ENCODE measurements at places on chromosomes 16 and 17.

- DNase-seq: no peak
Measured at GRCh38 chr16:47342055-47342454, 118.8 kb downstream of the ITFG1 start.

DNA sequence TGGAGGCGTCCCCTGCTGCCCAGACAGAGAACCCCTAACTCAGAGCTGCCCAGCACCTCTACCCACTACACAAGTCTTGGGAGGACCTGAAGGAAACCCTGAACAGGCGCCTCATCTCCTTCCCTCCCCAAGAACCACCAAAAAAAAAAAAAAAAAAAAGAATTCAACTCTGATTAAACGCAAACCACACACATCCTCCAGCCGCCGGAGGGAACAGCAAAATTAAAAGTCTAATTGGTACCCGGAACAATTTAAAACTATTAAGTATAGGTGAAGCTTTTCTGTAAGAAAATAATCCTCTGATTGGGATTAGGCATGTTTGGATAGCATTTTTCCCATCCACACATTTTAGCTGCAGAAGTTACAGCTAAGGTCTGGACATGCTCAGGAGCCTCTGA is 202.7 kb downstream of the ZNF423 start:
- DNase-seq: no peak

DNA sequence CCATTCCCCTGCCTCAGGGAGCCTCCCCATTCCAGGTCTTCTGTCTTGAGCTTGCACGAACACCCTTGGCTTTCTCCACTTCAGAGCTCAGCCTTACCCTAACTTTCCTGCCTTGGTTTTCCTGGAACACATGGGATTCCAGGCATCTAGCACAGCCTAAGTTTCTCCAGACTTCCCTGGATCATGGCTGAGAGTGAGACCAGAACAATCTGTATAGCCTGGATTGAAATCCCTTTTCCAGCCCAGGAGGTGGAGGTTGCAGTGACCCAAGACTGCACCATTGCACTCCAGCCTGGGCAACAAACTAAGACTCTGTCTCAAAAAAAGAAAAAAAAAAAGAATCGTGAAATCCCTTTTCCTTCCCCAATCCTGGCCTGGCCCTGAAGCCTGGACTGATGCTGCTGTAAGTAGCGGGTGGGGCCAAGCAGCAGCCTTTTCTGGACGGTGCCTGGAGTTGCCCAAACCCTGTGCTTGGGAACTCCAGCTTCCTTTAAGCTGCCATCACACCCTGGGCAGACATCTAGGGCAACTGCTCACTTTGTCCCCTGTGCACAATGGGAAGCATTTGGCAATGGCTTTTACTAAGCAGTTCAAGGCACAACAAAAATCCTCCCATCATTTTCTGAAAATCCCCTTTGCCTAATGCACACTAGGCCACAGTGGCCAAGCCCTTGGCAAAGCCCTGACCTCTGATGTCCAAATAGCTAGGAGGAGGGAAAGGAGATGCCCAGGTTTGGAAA is 12.0 kb upstream of the SLC16A5 start:
- no peak for DNase-seq

GRCh38 chr16:13873835-13874438 is 46.0 kb upstream of the ERCC4 start:
- no peak for DNase-seq

DNA sequence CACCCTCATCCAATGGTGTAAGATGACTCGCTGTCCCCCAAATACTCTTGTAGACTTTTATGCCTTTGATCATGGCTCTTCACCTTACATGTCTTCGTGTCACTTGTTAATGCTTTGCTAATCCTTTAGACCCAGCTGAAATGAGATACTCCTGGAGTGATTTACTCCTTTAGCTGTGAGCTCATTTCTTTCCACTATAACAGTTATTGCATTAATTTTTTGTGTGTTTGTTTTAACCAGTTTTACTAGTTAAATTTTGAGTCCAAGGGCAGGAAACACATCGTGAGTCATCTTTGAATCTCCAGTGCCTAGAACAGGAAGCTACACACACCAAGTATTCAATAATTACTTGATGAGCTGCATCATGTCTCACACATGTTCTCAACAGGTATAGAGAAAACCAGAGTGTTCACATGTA is 6.5 kb upstream of the CTCF start:
- peak; percentile 34 for DNase-seq

GRCh38 chr16:66342294-66342900 is 24.1 kb upstream of the CDH5 start:
- DNase-seq: no peak

- DNase-seq: no peak
Measured at GRCh38 chr16:49822649-49823370, 33.1 kb downstream of the ZNF423 start.

DNA sequence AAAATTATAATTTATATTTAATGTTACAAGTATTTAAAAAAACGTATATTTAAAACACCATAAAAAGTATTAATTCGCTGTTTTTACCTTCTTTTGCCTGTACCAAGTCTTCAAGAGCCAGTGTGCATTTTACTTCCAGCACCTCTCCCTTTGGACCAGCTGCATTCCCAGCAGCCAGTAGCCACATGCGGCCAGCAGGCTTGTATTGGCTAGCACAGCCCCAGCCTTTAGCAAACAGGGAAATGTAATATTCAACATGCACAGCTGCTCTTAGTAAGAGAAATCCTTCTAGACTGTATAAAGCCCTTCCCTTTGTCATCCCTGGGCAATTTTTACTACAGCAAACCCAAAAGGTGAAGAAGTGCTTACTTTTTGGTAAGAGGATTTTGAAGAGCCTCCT is 6.6 kb downstream of the DHODH start:
- DNase-seq: no peak

DNA sequence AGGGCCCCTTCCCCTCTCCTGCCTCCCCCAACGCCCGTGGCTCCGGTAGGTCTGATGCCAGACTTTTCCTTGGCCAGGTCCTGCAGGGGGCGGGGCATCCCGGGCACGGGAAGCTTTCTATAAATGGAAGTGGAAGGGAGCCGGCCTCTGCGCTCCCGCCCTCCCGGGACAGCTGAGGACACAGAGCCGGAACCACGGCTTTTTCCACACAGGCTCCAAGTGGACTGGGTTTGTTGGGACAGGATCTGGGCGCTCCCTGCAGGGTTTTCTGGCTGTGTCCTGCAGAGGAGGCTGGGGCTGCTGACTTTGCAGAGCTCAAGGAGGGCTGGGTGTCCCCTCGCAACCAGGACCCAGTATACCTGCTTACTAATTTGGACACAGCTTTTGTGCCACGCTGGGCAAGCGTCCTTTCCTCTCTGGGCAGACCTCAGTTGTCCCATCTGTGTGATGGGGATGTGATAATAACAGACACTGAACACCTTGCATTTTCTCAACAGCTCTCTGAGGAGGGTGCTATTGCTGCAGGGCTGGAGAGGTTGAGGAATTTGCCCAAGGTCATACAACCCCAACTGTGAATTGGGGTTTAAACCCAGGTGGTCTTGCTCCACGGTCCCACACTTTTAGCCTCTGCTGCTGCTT is 1.8 kb downstream of the TNS4 start:
- no peak for DNase-seq

GRCh38 chr16:49754495-49755312 is 101.2 kb downstream of the ZNF423 start:
- DNase-seq: no peak

GRCh38 chr16:8622315-8622656 is 788 bp downstream of the METTL22 start:
- DNase-seq: no peak

DNA sequence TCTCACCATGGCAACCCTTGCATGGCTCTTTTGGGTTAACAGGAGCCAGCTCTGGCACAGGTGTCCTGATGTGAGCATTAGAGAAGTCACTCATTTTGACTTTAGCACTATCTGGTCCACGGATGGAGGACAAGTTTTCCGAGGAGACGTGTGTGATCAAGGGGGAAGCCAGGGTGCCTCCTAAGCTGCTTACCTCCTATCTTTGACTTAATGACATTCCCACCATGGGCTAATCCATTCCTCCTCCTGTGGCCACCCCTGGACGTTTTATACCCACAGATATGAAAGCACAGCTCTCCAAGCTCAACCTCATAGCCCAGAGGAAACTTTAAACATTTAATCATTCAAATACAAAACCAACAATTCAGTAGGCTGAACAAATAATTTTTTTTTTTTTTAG is 18.8 kb downstream of the MPP2 start:
- no peak for DNase-seq

GRCh38 chr16:11783319-11784037 is 13.6 kb downstream of the ZC3H7A start:
- peak; percentile 51 for DNase-seq
